ENCODE measurements at places on chromosomes 5 and 9. TPM values are rescaled to one million over a fixed set of nuclear protein-coding genes. Genes with fewer than 3 reads are reported as not detected.

- no peak for DNase-seq
Observed at GRCh38 chr9:35984021-35984420, 26.1 kb upstream of the OR2S2 start.

DNA sequence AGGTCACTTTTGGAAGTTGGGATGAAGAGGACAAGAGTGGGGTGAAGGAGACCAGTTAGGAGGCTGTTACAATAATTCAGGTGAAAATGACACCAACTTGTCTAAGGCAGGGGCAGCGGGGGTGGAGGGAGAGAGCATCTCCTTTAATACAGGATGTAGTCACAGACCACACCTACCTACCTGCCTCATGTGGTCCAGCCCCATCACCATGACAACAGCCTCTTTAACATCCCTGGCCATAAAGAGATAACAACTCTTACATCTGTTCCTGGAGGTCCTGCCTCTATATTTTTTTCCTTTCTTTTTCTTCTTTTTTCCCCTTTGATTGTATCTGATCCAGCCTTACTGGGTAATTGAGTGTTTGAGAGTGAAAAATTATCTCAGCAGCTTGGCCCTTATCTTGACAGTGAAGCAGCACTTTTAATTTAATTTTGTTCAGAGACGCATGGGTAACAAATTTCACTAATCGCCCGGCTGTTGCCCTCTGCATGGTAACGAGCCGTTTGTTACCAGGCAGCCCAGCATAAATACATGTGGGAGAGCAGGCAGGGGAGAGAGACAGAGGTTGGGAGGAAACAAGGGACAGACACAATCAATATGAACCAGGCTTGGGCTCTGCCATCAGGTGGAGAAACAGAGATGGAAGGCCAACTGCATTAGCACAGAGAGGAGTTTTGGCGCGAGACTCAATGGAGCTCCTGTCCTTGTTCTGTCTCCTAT, 338.1 kb downstream of the ASTN2 start:
- DNase-seq: no peak

The ANKRD34B gene
- total RNA-seq: not detected

The GMCL2 gene
- not detected for total RNA-seq

DNA sequence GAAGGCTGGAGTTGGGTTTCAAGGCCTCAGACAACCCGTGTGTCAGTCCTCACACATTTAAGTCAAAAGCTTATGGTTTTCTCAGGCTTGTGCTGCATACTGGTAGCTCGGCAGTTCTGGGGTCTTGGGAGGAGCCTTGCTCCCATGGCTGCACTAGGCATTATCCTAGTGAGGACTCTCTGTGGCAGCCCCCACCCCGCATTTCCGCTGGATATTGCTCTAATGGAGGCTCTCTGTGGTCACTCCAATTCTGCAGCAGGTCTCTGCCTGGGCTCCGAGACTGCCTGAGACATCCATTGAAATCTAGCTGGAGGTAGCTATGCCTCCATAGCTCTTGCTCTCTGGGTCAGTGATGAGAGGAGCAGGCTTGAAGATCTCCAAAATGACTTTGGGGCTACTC, 311.5 kb upstream of the PTGER4 start:
- no peak for DNase-seq

The CCNO gene
- total RNA-seq: not detected

- no peak for DNase-seq
Observed at GRCh38 chr9:97749928-97750327, 52.8 kb upstream of the XPA start.

The LCN9 gene
- not detected for total RNA-seq

DNA sequence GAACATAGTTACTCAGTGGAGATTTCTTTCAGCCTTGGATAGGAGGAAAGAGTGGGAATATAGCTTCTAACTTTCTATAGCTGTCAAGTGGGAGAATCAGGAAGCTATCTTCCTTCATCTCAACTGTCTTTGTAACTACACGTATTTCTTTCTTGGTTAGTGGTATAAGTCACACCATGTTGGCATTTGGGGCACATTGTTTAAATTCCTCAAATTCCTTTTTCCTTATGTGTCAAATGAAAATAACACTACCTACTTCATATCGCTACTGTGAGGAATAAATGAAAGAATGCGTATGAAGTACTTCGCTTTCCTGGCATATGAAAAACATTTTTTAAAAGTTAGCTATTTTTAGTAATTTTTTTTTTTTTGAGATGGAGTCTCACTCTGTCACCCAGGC, 1082.5 kb upstream of the WWC1 start:
- DNase-seq: no peak

The INSL4 gene
- not detected for total RNA-seq

DNA sequence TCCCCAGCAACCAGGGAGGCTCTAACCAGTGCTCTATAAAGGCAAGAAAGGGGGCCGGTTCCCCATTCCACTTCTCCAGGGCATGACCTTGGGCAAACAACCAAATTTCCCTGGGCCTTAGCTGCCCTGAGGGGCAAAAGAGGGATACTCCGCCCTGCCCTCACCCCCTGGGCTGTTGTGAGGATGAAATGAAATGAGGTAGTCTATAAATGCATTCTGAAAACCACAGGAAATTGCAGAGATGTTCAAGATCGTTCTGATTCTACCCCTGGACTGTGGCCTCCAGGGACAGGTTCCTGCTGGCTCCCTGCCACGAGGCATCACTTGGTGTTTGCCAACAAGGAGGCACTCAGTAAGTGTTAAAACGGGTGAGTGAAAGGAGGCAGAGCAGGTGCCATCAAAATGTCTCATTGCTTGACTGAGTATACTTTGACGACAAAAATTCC, 5.7 kb downstream of the RAPGEF1 start:
- DNase-seq: no peak

The TPD52L3 gene
- total RNA-seq: not detected

The ADAMTS16 gene
- not detected for total RNA-seq

DNA sequence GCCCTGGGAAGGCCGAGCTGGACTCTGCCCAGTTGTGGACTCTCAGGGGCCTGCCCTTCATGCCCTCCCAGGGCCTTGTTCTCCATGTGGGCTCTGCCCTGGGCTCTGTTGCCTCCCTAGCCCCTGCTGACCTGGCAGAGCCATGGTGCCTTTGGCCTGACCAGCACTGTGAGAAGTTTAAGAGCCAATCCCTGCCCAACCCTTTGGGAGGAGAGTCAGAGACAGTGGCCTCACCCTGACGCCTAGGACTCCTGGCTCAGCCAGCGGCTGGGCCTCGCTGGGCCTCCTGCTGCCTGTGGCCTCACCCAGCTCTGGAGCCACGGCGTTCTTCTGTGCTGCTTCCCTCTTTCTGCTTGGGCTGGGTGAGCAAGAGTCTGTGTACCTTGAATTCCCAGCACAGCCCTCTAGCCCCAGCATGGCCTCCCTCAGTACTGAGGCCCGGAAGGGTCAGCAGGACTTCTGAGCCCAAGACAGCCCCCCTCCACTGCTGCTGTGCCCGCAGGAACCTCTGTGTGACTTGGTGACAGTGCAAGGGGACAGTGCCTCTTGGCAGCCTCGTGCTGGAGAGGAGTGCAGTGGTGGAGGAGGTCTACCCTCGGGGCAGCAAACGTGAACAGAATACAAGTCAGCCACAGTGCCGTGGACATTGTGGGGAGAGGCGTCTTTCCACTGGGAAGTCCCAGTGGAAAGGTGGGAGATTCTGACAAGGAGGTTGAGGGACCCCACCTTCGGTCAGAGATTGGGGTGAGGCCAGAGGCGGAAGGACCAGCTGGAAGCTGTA, 97.4 kb downstream of the CACNA1B start:
- peak; percentile 43 for DNase-seq

- no peak for DNase-seq
Observed at GRCh38 chr5:179268399-179268952, 76.8 kb downstream of the ADAMTS2 start.

DNA sequence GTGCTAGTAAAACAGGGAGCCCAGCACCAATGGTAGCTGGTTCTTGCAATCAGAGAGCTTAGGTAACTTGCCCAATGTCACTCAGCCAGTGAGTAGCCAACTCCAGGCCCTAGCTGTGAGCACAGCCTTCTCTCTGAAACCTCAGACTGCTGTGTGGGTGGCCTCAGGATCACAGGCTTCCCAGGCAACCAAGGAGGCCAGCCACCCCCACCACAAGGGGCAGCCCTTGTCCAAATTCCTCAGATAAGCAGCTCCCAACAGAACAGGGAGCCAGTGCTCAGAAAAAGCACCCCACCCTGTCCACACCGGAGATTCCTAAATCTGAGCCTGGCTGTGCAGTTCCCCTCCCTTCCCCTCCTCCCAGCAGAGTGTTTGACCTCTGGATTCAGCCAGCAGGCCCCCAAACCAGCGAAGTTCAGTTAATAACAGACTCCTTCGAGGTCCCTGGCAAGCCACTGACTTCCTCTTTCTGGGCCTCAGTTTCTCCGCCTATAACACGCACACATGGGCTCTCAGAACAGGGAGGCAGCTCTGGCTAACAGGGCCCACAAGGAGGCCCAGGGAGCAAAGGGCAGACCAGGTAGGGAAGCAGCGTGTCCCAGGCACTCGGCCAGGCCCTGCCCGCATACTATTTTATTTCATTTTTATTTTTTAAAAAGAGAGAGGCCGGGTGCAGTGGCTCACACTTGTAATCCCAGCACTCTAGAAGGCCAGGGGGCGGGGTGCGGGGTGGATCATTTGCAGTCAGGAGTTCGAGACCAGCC, 2.7 kb downstream of the EEIG1 start:
- peak; percentile 87 for DNase-seq

The GABRA1 gene
- total RNA-seq: not detected

- no peak for DNase-seq
Observed at GRCh38 chr5:139164020-139164419, 34.1 kb downstream of the SIL1 start.

The SLC25A2 gene
- total RNA-seq: not detected

The ZFP2 gene
- total RNA-seq: 2.0 TPM

- no peak for DNase-seq
Observed at GRCh38 chr5:122273696-122274095, 38.3 kb upstream of the SNCAIP start.

DNA sequence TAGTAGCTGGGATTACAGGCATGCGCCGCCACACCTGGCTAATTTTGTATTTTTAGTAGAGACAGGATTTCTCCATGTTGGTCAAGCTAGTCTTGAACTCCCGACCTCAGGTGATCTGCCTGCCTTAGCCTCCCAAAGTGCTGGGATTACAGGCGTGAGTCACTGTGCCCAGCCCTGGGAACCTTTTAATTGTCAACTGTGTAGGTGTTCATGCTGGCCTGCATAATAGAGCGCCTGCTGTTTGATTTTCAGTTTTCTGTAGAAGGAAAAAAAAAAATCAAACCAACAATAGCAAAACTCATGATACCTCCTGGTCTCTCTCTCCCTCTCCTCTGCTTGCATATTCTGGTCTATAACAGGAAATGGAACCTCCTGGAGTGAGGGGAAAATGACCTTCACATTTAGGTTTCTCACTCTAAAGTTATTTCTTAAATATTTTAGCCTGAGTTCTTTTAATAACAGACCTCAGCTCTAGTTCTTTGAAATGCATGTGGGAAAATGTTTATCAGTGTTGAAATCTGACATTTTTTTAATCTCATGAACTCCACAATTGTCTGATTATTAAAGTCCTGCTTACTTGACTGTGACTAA, 51.7 kb downstream of the EXOSC2 start:
- DNase-seq: no peak

DNA sequence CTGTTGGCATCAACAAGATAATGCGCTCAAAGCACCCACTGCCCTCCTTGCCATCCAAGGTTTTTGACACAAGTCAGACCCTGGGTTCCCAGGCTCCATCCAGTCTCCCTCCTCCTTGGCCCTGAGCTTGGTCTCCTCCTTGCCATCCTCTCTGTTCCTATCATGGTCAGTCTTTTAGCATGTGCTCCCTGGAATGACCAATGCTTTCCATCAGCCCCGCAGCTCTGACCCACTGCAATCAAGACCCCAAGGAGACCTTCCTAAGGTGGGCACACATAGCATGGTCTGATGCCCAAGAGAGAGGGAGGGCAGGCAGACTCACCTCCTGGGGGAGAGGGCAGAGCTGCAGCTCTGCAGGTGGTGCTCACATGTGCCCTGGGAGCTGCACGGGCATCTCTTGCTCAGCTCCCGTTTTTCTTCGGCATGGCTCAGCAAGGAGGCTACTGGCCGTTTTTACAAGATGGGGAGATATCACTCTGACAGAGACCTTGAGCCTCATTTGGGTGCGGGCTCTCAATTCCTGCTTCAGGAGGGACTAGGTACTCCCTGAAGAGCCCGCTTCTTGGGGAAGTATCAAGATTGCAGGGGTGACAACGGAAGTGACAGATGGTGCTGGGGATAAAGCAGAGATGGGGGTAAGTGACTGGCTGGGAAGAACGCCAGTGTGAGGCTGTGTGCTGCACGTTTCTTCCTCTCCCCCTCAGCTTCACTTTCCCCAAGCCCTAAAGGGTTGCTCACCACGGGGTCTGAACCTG, 3.3 kb downstream of the SEPTIN8 start:
- DNase-seq: no peak

DNA sequence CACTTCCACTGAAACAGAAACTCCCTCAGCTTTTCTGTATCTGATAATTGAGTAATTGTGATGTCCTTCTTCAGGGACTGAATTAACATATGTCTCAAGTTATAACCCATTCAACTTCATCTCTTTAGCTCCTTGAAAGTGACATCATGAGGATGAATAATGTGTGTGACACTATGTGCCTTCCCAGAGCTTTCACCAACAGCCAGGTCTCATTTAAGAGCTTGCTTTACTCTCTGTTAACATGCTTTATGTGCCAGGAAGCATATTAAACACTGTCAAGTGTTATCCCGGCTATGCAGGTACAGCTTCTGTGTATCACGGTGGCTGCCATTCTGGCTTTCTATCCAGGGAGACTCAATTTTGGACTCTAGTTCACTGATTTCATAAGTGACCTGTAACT, 799.9 kb downstream of the CDH12 start:
- no peak for DNase-seq

- DNase-seq: no peak
Observed at GRCh38 chr9:131824953-131825495, 85.1 kb upstream of the RAPGEF1 start.

The PKD2L2 gene
- not detected for total RNA-seq

GRCh38 chr5:29079771-29080170, 2041.4 kb upstream of the CDH9 start:
- no peak for DNase-seq

- no peak for DNase-seq
Observed at GRCh38 chr9:33776578-33776977, 18.8 kb upstream of the PRSS3 start.

DNA sequence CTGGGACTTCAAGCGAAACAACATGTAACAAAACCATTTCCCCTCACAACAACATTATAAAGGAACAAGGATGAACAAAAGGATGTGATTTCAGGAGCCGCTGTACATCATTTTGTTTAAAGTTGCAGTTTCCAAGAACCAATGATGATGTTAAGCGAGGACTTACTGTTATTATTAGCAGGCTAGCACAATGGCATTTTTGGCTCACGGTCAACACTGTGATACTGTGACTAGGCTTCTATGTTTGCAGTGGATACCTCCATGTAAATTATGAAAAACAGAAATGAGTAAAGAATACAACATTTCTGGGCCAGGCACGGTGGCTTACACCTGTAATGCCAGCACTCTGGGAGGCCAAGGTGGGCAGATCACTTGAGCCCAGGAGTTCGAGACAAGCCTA, 113.0 kb downstream of the AUH start:
- DNase-seq: no peak

DNA sequence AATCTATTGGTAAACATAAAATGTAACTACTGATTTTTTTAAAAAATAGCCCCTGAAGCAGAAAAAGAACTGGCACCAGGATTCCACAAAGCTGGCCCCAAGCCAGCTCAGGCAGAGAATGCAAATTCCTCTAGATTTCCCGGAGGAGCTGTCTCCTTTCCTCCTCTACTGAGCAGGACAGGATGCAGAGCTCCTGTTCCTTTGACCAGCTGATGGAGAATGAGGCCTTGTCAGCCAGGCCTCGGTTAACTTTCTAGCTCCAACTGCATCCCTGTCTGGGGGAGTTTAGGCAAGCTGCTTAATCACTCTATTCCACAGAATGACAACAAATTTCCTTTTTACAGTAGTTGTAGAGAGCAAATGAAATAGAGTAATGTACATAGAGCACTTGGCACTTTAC, 155.5 kb downstream of the GNAQ start:
- no peak for DNase-seq
